Left lung (tissue), 14 donors: ENCODE measurements at places on chromosomes 3 and 15. TPM values are rescaled to one million over a fixed set of nuclear protein-coding genes. Genes with fewer than 3 reads are reported as not detected.

DNA sequence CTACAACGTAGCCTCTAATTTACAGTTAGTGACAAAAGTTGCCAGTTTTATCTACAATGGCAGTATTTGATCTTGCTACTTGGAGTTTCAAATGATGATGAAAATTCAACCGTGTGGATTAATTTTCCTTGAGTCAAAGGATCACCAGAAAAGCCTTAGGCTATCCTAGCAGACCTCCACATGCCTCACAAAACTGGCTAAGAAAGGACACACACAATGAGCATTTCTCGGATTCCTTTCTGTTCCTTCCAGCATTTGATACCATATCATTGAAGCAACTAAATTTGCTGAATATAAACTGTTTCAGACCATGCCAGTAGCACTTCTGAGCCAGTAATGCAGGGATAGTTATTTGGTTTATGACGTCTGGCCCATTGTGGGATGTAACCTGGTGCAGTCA is 587.4 kb upstream of the MDFIC2 start:
- no peak for DNase-seq

DNA sequence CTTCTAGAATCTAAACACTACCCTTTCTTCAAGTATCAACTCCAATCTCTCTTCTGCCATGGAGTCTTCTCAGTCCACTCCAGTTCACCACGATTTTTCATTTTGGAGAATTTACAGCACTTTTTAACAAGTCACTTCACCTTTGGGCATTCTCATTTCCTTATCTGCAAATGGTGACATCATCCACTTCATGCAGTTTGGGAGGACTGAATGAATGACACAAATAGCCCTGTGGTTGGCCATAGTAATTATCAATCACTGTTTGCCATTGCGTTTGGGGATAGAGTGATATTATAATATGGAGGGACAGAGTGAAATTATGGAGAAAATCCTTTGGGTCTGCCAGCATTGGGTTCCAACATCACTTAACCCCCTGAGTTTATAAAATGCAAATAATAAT is 38.0 kb upstream of the TM4SF1 start:
- no peak for DNase-seq

- DNase-seq = no peak
These were observed 48.2 kb downstream of the MDFIC2 start for GRCh38 chr3:70264122-70264780.

- DNase-seq = no peak
These were observed 103.2 kb downstream of the SST start for GRCh38 chr3:187567021-187567420.

DNA sequence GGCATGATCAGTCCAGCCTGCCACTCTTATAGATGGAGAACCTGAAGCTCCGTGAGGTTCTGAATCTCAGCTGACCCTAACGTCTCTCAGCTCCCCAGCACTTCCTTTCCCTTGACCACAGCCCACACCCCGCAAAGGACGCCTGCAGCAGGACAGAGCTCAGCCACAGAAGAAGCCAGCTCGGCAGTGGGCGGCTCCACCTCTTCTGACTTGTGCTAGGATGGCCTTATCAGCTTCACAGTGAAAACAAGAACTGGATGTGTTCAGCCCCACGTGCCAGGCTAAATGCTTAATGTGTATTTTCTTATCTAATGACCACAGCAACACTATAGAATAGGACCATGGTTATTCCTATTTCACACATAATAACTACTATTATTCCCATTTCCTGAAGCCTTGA is 127.6 kb downstream of the ARNT2 start:
- DNase-seq = no peak

DNA sequence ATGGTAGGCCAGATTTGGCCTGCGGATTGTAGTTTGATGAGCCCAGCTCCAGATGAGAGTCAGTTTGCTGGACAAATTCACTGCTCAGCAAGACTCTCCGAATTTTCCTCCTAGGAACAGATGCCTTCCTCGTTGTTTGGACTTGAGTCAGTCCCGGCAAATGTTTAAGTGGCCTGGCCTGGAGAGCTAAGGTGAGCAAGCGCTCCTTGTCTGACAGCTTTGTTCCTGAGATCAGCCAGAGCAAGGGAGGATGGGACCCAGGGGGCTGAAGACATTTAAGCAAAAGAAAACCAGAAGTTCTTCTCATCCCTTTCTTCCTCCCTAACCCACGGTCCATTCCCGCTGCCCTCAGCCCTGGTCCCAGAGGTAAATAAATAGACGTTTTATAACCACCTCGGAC is 40.3 kb downstream of the POLR2M start:
- DNase-seq = no peak

DNA sequence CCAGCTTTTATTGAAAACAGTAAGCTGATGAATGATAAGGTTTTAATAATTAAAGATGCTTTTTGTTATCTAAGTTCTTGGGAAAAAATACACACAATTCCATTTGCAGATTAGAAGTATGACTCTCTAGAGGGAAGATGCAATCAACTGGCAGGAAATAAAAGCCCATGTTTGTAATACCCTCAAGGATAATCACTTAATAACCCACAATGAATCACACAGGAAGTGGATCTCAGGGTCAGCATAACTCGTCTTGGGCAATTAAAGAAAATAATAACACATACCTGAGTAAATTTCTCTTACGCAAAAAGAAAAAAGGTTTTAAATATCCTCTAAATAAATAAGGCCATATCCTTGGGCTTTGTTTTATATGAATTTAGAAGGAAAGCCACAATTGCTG is 9.4 kb upstream of the EID1 start:
- DNase-seq = no peak

- no peak for DNase-seq
These were observed 683.7 kb upstream of the CBLB start for GRCh38 chr3:106552351-106553043.

GRCh38 chr3:63029326-63029725 is 154.1 kb upstream of the CADPS start:
- no peak for DNase-seq

DNA sequence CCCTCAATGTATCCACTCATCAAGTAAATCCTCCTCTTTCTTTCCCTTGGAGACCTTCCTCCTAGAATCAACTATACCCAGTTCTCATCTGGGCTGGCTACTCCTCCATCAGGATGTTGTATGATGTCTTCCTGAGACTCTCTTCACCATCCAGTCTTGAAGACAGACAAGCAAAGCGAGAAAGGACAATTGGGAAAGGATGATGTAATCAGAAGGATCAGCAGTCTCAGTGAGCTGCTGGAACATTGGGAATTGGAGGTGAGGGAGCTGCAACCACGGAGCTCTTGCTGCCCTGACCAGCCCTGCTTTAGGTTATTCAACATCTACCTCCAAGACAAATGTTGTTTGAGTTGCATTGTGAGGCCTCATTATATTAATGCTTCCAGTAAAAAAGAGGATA is 48.0 kb upstream of the UBP1 start:
- DNase-seq = no peak

GRCh38 chr3:184757022-184757651 is 45.3 kb upstream of the MAGEF1 start:
- DNase-seq = peak; percentile 54

- DNase-seq = no peak
These were observed 3.3 kb downstream of the BNIP2 start for GRCh38 chr15:59685737-59686297.

- no peak for DNase-seq
These were observed 475.6 kb downstream of the FOXP1 start for GRCh38 chr3:71107926-71108325.

DNA sequence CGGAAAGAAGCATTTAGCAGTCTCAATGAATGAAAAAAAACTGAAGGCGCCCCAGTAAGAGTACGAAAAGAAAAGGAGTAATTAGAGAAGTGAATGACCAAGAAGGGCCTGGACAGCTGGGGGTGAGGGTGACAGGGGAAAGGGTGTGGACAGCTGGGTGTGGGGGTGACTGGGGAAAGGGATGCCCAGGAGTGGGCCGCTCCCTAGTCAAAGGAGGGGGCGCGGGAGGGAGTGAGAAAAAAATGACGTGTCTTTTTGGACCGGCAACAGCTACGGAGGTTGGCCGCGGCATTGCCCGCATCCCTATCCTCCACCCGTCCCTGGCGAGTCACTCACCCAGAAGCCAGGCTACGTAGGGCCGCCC is 274 bp upstream of the ZCWPW2 start:
- DNase-seq = no peak

The EFCC1 gene
- polyA plus RNA-seq = 11.8 TPM

The ERC2 gene
- polyA plus RNA-seq = 1.9 TPM

The BBX gene
- 53.1 TPM for polyA plus RNA-seq

The SLC33A1 gene
- 30.8 TPM for polyA plus RNA-seq

The LRRIQ4 gene
- 0.09 TPM for polyA plus RNA-seq
